Osteocyte (in vitro differentiated cells): ENCODE measurements at places on chromosomes 6 and 20.

- no peak for DNase-seq
Measured at GRCh38 chr6:138486249-138487101, 12.8 kb downstream of the NHSL1 start.

DNA sequence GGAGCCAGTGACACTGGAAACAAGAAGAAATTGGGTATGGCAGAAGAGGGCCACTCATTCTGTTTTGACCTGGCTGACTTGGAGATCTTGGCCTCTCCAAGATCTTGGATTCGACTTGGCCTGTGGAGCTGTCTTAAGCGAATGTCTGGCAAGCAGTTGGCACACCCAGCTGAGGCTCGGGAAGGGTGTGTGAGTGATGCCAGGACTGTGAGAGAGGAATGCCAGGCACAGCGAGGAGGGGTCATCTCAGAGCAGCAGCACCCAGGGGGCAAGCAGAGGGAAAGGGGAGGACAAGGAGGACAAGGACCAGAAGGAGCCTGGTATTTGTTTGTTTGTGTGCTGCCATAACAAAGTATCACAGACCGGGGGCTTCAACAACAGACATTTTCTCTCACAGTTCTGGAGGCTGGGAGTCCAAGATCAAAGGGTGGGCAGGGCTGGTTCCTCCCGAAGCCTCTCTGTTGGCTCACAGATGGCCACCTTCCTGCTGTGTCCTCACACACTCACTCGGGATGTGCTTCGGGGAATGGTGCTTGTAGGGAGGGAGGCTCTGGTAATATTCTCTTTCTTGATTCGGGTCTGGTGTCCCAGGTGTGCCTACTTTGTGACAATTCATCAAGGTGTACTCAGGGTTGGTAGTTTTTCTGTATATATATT is 33.0 kb downstream of the RPP40 start:
- peak; percentile 49 for DNase-seq

DNA sequence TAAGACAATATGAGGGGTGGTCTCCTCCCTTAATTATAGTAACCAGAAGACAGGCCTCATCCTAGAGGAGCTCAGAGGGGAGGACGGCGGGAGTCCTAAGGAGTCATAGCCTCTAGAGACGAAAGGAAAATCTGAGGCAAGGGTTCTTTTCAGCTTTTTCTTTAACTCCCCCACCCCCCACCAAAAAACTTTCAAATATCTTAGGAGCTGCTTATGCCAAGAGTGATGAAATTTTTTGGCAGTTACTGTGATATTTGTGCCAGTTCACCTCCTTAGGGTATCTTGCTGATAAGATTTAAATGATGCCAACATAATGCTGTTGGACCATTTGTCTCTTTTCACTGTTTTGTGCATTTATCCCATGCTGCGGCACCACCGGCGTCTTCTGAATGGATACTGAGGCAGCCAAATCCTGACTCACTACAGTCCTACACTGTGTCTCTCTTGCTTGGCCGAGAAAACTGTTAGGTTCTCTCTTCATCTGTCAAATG is 44.5 kb upstream of the DSE start:
- no peak for DNase-seq

GRCh38 chr20:23626040-23626620 is 11.6 kb downstream of the CST3 start:
- DNase-seq = no peak

DNA sequence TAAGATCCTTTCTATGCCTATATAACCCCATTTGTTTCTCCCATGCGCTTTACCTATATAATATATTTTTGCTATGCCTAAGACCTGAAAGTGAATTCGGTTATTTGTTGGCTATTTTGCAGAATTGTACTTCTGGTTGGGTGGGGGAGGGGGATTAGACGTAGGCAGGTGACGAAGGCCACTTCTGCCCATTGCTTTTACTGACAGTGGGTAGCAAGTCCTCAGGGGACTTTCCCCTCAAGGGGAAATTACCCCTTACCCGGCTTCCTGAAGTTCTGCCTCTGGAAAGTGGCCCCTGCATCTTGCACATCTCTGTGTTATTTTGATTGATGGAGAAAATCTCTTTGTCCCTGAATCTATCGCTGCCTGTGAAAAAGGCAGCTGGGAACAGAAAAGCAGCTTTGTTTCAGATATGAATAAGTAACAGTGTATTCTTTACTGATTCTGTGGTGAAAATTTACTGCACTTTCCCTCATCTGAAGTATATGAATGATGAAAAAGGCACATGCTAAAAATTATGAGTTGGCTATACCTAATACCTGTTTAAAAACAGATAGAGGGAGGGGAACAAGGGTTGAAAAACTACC is 133.9 kb downstream of the UTRN start:
- DNase-seq = no peak

DNA sequence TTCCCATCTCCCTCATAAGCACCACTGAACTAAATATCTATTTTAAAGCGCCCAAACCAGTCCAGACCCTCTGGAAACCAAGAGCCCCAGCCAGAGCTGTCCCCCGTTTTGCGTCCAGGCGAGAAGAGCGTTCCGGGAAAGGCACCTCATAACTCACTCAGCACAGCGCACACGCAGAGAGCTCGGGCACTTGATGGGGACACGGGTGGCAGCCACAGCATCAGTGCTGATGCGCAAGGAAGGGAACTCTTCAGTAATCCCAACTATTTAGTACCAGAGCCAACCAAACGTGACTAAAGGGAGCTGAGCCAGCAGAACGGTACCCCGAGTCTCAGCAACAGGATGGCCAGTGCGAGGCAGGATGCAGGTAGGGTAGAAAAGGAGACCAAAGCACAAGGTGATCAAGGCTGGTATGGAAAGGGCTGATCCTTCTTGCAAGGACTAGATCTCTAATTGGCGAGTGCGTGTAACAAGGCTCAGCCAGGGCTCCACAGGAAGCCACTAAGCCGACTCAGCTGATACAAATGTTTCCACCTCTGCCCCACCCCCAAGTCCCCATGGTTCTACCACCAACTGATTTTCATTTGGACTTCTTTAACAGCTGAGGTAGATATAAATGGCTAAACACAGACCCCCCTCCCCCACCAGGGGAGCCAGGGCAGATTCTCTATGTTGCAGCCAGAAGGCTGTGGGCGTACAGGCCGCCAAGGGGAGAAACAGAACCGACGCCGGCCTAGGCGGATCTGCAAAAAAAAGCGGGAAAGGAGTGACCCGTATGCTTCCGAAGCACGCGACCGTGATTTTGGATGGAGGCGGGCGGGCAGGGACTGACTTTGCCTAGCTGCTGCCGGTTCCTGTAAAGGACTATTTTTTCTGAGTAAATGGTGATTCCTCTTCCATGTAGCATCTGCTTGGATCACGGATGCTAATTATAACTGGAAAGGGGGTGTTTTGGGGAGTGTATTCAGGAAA is 183.5 kb upstream of the COL21A1 start:
- DNase-seq = no peak

DNA sequence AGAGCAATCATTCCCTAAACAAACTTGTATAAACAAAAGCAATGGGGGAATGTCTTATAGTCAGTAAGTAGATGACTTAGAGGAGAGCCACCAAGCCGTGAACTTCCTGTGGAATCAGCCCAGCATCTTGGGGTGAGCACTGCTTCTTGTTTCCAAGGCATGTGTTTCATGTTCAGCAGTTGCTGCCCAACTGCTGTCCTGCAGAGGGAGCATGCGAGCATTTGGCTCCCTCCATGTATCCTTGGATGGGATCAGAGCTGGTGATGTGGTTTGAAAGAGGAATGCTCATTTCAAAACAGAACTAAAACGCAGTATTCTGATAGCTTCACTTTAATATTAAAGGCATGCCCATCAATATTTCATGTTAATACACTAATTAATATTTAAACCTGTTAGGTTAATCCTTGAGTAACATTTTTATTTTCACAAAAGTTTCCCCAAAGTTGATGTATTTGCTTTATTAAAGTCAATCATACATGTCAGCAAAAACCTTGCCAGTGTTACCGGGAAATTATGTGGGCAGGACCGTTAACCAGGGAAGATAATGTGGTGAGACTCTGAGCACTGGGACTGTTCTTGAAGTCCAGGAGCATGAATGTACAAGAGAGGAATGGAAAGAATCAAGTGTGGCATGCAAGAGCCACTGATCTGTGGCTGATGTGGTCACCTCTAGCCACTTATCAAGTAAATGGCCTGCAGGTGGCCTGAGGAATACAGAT is 172.1 kb upstream of the GGTLC1 start:
- no peak for DNase-seq

DNA sequence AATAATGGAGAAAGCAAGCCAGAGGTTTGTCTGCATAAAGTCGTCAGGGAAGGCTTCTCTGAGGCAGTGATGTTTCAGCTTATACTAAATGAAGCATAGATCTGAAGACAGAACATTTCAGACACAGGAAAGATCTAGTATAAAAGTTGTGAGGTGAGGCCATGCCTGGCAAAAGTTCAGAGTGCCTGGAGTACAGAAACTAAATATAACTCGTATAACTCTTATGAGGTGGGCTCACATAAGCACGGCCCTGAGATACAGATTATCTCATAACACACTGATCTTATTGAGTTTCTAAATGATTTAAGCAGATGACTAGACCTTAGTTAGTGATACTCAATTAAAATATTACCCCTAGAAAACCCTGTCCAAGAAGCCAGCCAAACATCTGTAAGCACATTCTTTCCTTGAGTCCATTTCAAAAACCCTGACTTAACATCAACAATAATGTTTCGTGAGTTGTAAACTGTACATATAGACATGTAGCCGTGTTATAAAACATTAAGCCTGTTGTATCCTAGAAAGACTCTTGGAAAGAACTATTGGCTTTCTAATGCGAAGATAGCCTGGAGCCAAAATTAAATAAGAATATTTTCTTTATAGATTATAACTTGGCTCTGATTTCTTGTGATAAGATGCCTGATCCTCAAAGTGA is 667.6 kb downstream of the TENT5A start:
- no peak for DNase-seq
